ENCODE measurements at places on chromosomes 13 and 19.
A peak's percentile ranks its signal among the peaks of the same experiment; 100 is the strongest.

- DNase-seq, result peak; percentile 88
Observed at GRCh38 chr19:18317961-18318800, 4.7 kb downstream of the LSM4 start.

DNA sequence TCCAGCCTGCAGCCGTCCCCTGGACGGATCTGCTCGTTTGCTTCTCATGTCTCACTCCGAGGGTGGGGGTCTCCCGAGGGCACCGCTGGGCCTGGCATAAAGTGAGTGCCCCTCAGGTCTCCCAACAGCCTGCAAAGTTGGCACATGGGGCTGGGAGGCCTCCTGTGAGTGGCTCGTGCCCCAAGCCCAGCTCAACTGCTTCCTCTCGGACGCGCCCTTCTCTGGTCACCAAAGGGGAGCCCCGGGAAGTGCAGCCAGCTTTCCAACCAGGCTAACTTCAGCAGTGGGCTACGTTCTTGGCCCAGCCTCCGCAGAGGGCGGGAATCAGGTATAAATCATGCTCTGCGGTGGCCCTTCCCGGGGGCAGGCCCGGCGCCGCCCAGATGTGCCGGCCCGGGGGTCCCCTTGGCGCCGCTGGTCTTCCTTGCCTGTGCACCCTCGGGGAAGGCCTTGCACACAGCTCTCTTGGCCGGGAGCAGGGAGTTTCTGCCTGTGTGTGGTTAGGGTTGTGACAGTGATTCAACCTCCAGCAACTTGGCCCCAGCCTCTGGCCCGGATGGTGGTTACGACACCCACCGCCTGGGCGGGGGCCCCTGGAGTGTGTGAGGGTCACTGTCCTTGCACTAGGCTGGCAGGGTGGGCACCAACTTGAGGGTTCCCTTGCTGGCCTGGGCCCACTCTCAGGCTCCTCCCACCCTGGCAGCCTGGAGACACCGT lies 20.7 kb downstream of the CEBPG start:
- no peak for DNase-seq

DNA sequence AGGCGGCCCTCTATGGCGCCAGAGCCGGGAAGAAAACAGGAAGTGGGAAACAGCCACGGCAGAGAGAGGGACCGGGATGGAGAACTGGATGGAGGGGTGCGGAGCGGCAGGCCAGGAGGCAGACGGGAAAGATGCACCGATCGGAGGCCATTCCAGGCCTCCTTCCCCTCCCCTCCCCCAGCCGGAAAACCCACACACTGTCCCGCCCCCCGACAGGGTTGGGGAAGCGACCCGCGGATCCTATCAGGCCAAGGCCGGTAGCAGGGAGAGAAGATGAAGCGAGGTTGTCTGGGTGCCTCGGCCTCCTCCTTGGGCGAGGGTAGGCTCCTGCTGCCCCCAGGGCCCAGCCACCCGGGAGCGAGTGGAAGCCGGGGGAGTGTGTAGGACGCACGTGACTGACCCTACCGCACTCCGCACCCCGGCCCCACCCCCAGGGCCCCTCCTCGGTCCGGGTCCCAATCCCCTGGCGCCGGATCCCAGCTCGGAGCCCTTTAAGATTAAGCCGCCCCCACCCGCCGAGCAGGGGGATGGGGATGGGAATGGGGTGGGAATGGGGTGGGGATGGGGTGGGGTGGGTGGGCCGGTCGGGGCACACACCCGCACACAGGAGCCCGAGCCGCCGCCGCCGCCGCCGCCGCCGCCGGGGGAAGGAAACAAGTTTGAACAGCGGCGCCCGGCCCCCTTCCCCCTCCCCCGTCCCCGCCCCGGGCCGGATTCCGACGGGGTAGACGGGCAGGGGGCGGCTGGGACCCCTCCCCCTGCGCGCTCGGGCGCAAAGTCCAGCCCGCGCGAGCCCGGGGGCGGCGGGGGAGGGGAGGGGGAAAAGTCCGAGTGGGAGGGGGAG lies 1.5 kb downstream of the ERF start:
- no peak for DNase-seq

GRCh38 chr13:38687246-38688229 lies 661 bp downstream of the FREM2 start:
- no peak for DNase-seq

GRCh38 chr19:32450217-32450616 lies 44.6 kb downstream of the DPY19L3 start:
- DNase-seq, result no peak

- DNase-seq, result no peak
Observed at GRCh38 chr19:10013316-10013715, at the start of gene RDH8. RDH8 (plus strand) TSS chr19:10013483; CDS start chr19:10013498, 15 bp downstream.

DNA sequence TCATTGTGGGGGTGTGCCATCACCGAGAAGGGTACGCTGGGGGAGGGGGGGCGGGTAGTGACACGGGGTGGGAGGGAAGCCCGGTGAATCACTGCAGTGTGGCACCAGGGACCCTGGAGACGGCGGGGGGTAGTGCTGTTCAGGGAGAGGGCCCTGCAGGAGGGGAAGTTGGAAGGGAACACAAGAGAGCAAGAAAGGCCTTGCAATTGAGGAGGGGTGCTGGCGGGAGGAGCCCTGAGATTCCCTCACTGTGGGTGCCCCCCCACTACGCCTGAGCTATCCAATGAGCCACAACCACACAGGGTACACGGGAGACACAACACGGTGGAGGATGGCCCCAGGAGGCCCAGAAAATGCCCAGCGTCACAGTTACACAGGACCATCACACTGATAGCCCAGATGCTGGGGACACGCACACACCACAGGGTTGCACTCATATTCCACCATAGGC lies 516 bp upstream of the ATP1A3 start:
- peak; percentile 7 for DNase-seq

DNA sequence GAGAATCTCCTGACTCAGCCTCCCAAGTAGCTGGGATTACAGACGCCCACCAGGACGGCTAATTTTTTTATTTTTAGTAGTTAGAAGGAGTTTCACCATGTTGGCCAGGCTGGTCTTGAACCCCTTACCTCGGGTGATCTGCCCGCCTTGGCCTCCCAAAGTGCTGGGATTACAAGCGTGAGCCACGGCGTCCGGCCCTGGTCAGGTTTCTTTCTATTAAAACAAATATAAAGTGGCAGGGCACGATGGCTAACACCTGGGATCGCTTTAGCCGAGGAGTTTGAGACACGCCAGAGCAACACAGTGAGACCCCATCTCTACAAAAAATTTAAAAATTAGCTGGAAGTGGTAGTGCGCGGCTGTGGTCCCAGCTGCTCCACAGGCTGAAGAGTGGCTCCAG lies 1.5 kb upstream of the MED25 start:
- DNase-seq, result no peak

GRCh38 chr13:58018865-58019264 lies 387.3 kb downstream of the PCDH17 start:
- no peak for DNase-seq

DNA sequence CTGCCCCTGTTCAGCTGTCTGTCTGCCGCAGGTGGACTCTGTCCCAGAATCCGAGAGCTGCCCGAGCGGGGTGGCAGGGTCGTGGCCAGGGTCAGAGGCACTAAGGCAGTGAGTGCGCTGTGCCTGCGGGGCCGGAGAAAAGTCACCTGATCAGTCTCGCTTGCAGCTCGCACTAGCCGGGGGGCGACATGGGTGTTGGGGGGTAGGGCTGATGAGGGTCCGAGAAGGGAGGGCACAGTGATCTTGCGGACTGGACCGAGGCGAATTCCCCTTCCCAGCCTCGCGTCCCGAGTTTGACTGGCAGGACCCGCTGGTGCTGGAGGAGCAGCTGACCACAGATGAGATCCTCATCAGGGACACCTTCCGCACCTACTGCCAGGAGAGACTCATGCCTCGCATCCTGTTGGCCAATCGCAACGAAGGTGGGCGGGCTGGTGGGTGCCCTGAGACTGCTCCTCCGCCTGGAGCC lies 627 bp downstream of the GCDH start:
- no peak for DNase-seq

DNA sequence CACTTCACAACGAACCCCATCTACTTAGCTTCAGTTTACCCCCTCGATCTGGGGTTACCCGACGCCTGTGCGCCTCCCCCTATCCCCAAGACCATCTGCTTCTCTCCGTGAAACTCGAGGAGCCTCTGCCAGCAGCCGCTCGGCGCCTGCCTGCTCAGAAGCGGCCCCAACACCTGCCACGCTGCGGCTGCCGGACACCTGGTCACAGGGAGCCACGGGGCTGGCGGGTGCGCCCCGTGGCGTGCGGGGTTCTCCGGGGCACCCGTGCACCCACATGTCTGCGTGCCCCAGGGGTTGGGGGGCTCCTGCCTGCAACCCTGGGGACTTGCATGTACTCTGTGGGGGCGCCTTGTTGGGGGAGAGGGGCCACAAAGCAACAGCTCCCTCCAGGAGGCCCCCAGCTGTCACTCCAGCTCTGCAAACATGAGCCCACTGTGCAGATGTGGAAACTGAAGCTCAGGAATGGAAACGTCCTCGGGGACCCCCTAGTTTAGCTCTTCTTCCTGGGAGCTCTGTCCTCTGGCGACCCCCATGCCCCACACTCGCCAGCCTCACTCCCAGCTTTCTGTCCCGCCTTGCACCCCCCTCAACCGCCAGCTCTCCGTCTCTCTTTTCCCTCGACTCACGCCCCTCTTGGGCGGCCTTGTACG lies 7.0 kb upstream of the SEMA6B start:
- DNase-seq, result no peak

DNA sequence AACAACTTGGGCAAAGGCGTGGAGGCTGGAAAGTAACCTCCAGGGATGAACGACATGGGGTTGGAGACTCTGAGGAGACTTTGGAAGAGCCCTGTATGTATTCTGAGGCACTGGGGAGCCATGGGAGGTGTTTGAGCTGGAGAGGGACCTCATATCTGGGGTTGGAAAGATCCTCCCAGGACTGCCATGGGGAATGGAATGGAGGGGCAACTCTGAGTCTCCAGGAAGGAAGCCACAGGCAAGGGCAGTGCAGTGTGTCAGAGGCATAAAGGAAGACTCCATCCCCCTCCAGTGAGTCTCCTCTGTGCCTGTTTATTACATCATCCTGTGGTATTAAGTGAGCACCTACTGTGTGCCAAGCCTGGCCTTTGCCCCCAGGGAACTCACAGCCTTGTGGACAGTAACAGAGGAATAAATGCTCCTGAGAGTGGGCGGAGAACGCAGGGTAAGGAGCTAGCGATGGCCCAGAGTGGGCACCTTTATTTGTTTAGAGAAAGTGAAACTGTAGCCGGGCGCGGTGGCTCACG lies 7.7 kb downstream of the PEAK3 start:
- no peak for DNase-seq

DNA sequence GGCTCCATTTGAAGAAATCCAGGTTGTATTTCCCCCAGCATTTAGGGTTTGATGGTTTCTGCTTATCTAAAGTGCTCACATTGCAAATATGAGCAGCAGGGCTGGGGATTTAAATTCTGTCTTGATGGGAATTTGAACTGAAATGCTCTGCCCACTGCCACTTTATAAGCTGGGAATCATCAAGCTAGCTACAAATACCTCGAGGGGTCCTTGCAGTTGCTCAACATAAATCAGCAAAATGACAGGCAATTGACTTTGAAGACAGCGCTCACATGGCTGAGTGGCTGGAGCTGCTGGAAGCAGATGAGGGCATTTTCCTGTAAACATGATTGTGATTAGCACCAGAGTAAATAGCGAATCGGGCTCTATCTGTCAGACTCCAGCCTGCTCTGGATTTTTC lies 39.4 kb upstream of the MEDAG start:
- no peak for DNase-seq

GRCh38 chr19:54434112-54434872 lies 14.7 kb upstream of the LENG8 start:
- no peak for DNase-seq

DNA sequence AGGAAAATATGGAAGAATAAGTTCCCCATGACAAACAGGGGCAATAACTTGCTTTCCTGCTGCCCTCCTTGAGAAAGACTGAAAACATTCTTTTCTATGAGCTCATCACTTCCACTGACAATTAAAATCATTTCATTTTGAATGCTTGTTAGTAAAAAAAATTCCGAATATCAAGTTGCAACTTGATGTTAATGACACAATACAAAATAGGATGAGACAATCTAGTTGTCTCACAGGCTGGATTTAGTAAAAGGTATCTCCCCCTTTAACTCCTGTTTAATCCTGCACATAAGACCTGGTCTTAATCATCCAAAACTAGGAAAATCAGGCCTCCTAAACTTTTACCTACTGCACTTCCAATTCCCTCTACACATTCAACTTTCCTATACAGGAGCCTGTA lies 24.7 kb downstream of the IRS2 start:
- DNase-seq, result no peak

DNA sequence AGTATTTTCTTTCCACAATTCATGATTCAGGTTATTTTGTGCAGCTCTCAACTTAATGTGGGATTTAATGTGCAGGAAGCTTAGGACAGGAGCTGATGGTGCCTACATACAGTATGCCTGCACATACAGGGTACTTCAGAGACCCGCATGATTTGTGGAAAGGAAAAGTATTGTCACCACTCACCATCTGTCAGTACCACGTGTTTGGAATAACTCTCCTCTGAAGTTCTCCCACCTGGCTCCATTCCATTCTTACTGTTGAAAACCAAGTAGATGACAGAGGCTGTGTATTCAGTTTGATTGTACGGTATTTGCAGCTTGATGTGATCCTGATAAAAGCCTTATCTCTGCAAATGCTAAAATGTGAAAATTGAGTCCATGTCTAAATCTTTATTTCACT lies 85.7 kb downstream of the ZAR1L start:
- no peak for DNase-seq

DNA sequence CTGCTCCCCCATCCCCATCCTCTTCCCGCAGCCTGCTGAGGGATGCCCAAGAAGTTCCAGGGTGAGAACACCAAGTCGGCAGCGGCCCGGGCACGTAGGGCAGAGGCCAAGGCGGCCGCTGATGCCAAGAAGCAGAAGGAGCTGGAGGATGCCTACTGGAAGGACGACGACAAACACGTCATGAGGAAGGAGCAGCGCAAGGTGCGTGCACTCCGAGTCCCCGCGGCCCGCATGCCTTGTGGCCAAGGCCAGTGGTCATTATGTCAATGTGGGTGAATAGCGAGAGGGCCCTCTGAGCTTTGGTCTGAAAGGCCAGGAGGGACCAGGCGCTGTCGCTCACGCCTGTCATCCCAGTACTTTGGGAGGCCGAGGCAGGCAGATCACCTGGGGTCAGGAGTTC lies 3.6 kb downstream of the CCDC124 start:
- no peak for DNase-seq

- DNase-seq, result no peak
Observed at GRCh38 chr13:51156648-51157047, 45.6 kb upstream of the C13orf42 start.

GRCh38 chr19:9913237-9914000 lies 22.9 kb downstream of the OLFM2 start:
- DNase-seq, result no peak

DNA sequence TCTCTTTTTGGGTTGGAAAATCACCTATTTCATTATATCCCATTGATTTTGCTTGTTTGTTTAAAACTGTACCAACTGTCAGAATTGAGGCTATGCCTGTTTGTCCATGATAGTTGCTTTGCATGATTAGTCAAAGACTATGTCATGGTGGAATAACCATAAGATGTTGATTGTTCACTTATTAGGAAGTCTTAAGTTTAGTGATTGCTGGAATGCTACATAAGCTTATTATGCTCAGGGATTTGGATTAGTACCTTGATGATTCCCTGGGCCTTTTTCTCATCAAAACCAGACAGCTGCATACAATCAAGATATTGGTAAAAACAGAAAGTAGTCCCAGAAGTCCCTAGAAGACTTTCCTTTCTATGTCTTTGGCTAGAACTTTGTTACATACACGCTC lies 954.7 kb downstream of the PCDH9 start:
- DNase-seq, result no peak

GRCh38 chr13:75959861-75960481 lies 323.8 kb downstream of the LMO7 start:
- no peak for DNase-seq

- no peak for DNase-seq
Observed at GRCh38 chr13:48580896-48581295, 48.0 kb upstream of the RCBTB2 start.

GRCh38 chr13:24152292-24153214 lies 8.0 kb upstream of the SPATA13 start:
- DNase-seq, result peak; percentile 73

Measured in Jurkat, Clone E6-1 (cell line).